ENCODE measurements at places on chromosomes 11 and 22.

- peak; percentile 28 for DNase-seq
Observed at GRCh38 chr11:34468209-34468841, 29.6 kb downstream of the CAT start.

DNA sequence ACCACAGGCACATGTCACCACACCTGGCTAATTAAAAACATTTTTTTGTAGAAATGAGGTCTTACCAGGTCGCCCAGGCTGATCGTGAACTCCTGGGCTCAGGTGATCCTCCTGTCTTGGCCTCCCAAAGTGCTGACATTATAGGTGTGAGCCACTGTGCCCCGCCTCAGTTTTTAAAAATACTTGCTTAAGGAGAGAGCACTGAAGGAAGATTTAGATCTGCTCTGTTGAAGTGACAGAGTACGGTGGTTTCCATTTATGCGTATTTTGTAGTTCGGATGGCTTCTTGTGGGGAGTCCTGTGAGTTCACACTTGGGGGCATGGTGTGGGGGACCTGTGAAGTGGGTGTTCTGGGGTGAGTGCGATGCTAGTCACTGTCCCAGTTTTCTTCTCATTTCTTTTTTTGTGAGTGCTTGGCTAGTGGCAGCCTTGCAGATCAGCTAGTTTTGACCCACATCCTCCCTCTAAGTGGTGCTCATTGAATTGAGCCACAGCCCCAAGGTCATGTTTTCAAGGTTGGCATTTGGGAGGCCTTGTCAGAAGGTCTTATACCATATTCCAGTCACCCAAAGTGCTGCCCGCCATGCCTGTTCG, 31.5 kb downstream of the PTPRJ start:
- DNase-seq: no peak

GRCh38 chr11:126978911-126979310, 21.7 kb downstream of the KIRREL3 start:
- no peak for DNase-seq

DNA sequence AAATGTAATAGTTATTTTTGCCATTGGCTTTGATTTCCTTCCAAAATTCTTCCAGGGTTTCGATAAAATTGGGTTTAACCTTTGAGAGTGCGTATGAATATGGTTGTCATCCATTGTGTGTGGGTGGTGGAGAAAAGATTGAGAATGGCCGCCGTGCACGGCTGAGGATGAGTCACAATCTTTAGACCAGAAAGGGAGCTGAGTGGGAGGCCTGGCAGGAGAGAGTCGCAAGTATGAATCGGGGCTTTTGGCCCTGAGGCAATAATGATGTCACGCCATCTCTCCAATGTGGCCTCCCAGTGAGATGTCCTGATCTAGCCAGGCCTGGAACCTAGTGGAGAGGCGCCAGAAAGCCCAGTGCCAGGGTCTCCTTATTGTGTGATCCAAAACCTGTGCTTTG, 33.1 kb upstream of the SMPD1 start:
- peak; percentile 91 for DNase-seq

GRCh38 chr11:103529181-103529684, 420.0 kb downstream of the DYNC2H1 start:
- DNase-seq: no peak

- no peak for DNase-seq
Observed at GRCh38 chr11:28490773-28491382, 382.7 kb downstream of the METTL15 start.

DNA sequence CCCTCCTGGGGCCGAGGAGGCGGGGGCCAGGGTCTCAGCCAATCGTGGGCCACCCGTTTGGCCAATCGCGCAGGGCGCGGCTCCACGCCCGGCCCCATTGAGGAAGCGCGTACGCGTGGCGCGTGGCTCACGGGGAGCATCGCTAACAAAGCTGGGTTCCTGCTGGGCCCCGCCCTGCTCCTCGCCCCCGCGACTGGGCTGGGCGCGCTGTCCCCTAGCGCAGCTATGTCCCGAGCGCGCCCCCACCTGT, 614 bp upstream of the ASCL2 start:
- no peak for DNase-seq

Measured in COLO829 (cell line).